ENCODE measurements at places on chromosomes 12 and 14.
A peak's percentile ranks its signal among the peaks of the same experiment; 100 is the strongest.

DNA sequence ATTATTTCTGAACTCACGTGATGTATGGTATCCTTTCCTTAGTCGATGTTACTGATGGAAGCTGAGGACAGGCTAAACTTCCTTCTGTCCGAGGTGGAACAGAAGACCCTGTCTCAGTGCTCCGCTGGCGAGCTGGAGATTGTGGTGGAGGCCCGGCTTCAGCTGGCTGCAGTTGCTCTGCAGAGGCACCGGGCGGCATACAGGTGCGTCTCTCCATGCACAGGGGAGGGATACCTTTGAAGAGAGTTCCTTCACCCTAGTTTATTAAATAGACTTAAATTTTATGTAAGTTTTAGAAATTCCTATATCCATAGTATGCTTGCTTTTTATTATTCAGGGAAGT is 186.7 kb upstream of the NEDD1 start:
- peak; percentile 70 for DNase-seq

GRCh38 chr14:85293612-85294234 is 236.2 kb upstream of the FLRT2 start:
- no peak for DNase-seq

GRCh38 chr12:119378903-119379302 is 44.4 kb downstream of the CCDC60 start:
- DNase-seq = no peak

GRCh38 chr14:30153717-30154116 is 226.1 kb upstream of the PRKD1 start:
- no peak for DNase-seq

GRCh38 chr12:109162551-109162950 is 46.2 kb downstream of the ACACB start:
- no peak for DNase-seq

DNA sequence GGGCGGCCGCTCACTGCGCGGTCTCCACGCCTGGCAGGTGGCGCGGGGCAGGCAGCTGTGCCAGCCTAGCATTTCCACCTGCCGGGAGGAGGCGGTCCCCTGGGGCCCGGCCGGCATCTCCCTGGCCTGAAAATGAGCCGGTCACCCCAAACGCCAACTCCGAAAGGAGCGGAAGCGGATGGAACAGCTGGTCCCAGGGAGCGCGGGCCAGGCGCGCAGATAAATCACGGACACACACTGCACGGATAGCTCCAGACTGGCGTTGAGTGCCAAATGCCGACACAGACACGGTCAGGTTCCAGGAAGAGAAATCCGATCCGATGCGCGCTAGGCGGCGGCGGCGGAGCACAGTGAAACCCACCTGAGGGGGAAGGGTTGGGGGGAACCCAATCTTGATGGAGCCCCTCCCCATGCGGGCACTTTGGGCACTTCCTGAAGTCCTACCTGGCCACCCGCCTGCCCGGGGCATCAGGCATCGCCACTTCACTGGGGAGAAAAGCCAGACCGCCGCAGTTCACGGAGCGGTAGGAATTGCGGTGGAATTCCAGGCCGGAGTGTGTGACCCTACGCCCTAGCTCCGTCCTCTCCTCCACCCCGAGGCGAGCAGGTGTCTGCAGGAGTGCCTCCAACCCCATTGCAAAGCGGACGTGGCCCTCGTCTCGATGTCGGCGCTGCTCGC is 624 bp upstream of the PLEKHD1 start:
- DNase-seq = peak; percentile 35

- DNase-seq = no peak
Measured at GRCh38 chr14:92591346-92591745, 77.8 kb downstream of the RIN3 start.

DNA sequence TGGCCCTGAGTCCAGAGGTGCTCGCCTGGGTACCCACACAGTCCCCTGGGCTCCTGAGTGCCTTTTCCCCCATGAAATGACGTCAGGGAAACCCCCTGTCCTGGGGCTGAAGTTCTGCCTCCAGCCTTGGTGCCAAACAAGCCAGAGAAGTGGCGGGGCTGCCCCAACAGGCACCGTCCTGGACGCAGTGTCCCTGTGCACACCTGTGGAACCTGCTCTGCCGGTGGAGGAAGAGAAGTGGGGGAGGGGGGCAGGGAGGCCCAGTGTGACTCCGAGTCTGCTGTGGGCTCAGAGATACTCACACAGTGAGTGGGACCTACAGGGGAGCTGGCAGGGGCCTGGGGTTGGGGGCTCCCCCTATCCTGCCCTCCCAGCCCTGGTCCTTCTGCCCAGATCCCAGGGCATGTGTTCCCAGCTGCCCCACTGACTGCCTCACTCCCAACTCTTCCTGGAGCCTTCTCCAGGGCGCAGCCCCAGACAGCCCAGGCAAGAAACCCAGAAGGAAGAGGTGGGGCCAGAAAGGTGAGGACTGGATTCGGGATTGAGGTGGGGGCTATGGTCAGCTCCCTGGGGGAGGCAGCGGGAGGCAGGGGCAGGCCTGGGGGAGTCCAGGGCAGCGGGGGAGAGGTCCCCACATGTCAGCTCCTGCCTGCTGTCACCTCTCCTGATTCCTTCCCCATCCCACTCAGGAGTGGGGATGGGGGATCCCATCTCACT is 24.7 kb downstream of the CCDC85C start:
- peak; percentile 86 for DNase-seq

DNA sequence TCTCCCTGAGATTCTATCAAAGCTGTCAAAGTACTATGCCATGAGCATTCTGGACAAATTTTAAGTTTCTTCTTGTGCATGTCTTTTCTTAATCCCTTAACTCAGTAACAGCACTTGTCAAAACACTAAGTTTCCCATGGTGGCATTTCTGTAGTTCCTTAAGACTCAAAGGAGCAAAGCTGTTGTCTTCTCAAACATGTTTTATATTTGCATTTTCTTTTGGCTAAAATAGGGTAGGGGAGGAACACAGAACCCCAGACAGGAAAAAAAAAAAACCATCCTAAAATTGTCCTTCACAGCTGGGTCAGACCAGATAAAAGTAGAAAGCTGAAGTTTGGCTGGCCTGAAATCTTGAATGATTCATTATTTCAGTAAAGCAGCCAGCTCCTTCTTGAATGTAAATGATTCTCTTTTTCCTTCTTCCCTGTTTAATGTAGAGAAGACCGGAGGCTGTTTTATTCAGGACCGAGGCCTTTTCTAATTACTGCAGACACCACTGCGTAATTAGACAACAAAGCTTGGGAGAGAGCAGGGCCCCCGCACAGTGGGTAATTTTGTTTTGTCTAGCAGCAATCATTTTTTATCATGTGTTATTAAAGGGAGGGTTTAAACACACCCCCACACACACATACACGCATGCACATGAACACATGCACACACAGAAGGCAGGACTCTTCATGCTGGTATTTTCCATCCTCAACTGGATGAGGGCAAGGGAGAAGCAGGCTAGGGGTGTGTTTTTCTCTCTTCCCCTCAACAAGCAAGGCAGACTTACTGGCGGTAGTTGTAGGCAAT is 51.0 kb downstream of the PAH start:
- DNase-seq = no peak

GRCh38 chr12:23093488-23093887 is 468.5 kb downstream of the ETNK1 start:
- no peak for DNase-seq

DNA sequence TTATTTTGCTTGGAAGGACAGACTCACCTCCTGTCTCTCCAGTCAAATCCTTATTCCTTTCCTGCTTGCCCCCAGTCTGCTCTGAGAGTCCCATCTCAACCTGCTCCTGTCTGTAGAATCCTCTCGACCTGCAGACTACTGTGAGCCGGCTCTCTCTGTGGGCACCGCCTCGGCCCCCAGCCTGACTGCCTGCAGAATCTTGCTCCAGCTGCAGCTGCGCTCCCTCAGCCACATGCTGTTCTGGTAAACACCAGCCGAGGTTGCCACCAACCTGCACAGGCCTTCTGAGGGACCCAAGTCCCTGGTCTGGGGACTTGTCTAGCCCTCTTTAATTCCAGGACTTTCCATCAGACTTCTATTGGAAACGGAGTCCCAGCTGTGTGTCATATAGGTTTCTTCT is 44.8 kb upstream of the PRMT8 start:
- no peak for DNase-seq

- no peak for DNase-seq
Measured at GRCh38 chr14:51473808-51474565, 177.7 kb upstream of the FRMD6 start.

DNA sequence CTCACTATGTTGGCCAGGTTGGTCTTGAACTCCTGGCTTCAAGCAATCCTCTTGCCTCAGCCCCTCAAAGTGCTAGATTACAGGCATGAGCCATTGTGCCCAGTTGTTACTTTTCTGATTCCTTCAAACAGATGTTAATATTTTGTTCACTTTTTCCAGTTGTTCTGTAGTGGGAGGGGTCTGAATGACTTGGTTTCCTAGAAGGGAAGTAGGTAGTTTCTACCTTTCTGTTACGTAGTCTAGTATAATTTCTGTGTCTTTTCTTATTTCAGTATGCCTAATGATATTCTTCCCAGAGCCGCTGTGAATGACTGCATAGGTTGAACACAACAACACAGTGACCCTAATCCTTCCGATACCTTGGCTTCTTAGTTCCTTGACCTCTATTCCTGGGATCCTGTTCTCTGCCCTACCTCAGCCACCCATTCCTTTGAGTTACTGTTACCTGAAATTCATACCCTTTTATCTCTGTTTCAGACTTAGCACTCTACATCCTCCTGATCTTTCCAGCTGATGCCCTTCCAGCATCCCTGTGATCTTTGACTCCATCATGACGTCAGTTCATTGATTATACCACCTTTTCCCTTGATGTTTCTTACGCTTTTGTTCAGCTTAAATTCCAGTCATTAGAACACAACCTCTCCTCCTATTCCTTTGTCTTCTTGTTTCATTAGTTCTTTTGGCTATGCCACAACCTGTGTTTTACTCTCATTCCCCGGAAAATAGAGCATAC is 33.3 kb downstream of the RCOR1 start:
- DNase-seq = no peak

DNA sequence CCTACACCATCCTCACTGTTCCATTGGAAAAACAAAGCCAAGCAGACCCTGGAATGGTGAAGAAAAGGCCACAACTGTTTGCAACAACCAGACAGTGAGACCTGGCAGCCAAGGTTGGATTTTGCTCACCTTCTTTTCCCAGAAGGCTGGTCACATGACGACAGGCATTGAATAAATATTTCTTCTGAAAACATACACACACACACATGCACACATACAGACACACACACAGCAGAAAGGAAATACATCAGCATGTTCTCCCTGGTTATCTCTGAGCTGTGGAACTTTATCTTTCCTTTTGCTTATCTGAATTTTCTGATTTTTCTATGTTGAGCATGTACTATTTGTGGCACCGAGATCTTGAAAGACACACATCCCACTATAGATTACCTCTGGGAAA is 38.0 kb upstream of the CCDC60 start:
- DNase-seq = no peak

GRCh38 chr12:66188584-66189485 is at the start of gene IRAK3:
Gene IRAK3 (plus strand): TSS chr12:66189214. CDS start chr12:66189300, 86 bp downstream.
- DNase-seq = peak; percentile 65

DNA sequence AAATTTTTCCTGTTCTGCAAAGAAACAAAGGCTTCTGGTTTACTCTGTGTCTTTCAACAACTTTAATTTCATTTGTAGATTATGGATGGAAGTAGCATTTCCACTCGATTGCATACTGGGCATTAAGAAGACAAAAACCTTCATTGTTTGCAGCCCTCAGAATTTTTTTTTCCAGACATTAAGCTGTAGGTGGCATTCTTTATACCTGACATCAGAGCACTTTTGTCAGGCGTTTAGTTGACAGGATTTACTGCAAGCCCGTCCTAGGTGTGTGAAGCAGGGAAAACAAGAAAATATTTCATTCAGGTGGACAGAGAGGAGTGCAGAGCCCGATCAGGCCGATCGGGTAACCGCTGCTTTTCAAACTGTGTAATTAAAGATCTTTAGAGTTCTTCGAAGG is 107.5 kb downstream of the TMEM260 start:
- DNase-seq = no peak

- no peak for DNase-seq
Measured at GRCh38 chr12:130621696-130622298, 94.3 kb downstream of the RIMBP2 start.

DNA sequence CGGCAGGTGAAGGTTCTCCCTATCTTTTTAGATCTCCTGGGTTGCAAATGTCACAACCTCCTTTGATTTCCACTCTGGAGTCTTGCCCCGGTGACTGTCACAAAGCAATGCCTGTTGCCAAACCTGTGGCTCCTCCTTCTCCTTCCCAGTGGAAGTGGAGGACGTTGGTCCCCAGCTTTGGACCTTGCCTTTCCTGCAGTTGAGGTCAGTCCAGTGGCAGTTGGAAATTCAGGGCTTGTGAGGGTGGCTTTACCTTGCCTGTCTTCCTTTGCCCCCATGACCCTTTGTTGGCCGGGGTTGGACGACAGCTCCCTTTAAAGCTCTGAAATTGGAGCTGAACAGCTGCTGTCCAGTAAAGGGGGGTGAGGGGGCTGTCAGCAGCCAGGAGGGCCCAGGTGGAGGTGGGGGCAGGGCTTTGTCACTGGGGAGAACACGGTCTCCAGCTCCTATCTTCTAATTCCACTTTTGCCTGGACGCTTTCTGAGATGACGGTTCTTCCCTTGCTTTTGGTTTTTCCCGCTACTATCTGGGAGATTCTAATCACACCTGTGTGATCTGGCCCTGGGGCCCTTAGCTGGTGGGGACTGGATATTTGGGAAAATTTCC is 4.1 kb downstream of the TEAD4 start:
- no peak for DNase-seq

DNA sequence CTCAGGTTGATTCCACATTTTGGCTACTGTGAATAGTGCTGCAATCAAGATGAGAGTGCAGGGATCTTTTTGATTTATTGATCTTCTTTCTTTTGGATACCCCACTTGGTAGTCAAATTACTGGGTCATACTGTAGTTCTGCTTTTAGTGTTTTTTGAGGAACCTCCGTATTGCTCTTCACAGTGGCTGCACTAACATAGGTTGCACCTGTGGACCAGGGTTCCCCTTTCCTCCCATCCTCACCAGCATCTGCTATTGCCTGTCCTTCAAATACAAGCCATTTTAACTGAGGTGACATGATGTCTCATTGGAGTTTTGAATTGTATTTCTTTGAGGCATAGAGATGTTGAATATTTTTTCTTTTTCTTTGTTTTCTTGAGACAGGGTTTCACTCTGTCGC is 152.5 kb upstream of the TMEM132C start:
- no peak for DNase-seq

Measured in Calu3 (cell line).